ENCODE measurements at places on chromosomes 13 and 19.

DNA sequence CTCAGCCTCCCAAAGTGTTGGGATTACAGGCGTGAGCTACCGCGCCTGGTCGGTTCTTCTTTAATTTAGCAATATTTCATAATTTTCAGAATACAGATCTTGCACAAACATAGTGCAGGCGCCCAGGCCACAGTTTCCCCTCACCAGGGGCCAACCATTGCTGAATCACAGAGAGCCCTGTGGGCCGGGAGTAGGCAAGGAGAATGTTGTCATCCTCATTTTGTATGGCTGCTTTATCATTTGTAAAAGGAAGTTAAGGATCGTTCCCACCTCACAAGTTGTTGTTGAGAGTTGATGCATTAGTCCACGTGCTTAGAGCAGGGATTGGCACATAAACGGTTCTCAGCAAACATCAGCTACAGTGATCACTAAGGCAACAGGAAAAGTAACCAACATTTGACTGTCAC lies 30.2 kb downstream of the MEIS3 start:
- no peak for DNase-seq

DNA sequence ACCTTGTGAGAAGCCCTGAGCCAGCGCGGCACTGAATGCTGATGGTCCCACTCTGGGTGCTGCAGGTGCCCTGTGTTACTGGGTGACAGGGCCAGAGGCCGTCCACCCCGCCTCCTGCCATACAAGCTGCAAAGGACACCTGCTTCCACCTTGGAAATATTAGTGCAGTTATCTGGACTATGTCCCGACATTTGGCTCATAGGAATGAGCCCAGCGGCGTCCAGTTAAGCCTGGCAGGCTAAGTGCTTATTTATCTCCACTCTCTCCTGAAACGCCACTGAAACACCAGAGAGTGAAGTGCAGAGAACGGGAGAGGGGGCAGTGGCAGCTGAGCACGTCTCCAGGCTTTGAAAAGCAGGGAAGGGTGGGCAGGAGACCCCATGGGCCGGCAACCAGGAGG lies 145.8 kb downstream of the KDM4B start:
- DNase-seq: no peak

DNA sequence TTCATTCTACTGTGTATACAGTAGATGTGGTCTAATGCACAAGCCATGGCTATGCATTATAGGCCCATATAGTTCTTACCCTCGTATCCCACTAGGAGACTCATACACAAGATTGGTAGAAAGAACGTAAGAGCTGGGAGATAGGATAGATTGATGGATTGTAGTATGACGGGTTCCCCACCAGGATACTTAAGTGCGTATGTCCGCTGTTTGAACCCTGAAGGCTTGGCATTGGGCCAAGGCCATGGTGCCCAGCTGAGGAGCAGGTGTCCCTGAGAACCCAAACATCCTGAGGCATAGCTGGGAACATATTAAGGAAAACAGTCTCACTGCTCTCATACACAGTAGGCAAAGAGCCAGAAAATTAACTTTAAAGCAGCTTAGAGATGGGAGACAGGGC lies 617.5 kb upstream of the KLF12 start:
- no peak for DNase-seq

GRCh38 chr13:98461486-98462240 lies 115.2 kb downstream of the STK24 start:
- DNase-seq: no peak

GRCh38 chr19:5953680-5954213 lies 24.2 kb downstream of the RANBP3 start:
- DNase-seq: peak; percentile 19

- no peak for DNase-seq
These were observed 105.6 kb upstream of the PEG3 start for GRCh38 chr19:56946159-56946558.

DNA sequence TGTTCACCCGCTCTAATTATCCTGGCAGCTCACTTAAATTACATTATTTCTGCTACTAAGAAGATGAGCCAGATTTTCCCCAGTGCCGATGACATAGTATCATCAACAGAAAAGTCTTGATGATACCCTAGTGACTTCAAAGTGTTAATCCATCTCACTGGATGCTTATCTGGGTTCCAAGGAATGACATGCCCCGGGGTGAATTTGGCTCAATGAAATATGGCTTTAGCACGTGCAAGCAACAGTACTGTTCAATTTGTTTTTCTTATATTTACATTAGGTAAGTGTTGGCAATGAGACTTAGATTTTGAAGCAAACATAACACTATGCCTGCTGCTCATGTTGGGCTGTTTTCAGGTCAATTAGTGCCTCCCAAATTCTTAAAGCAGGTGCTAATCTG lies 548.2 kb upstream of the SLITRK1 start:
- DNase-seq: no peak

GRCh38 chr19:41264581-41265394 lies 616 bp downstream of the HNRNPUL1 start:
- DNase-seq: peak; percentile 37

DNA sequence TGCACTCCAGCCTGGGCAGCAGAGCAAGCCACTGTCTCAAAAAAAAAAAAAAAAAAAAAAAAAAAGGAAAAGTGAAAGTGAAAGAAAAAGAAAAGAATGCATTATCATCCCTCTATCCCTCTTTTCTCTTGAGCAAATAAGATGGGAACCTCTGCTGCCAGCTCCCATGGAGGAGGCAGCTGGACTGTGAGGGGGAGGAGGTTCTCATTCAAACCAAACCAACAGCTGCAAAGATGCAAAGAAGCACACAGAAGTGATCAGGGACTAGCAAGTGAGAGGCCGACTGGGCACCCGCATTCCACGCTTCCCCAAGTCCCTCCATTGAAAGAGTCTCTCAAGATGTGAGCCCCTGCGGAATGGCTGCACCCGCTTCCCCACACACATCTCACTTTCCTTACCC lies 63.5 kb downstream of the TSHZ3 start:
- no peak for DNase-seq

GRCh38 chr13:113602291-113602988 lies 17.9 kb downstream of the TFDP1 start:
- no peak for DNase-seq

- no peak for DNase-seq
These were observed 188.8 kb downstream of the POSTN start for GRCh38 chr13:37409756-37410155.

GRCh38 chr13:29567411-29567810 lies 28.1 kb downstream of the SLC7A1 start:
- no peak for DNase-seq

DNA sequence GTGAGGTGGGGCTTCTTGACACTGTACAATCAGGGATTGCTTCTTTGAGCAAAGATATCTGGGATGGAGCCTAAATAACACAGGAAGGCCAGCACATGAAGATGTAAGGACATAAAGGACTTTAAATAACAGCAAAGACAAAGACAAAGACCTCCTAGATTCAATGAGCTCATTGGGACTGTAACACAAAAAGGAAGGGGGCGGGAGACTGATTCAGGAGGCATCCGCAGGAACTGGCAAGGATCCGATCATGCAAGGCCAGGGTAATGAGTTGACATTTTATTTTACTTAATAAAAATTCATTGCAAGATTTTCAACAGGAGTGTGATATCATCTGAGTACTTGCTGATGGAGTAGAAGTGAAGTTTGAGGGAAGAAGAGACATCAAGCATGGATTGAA lies 121.5 kb downstream of the LHFPL6 start:
- no peak for DNase-seq

GRCh38 chr13:53622456-53622855 lies 593.8 kb downstream of the OLFM4 start:
- DNase-seq: no peak

DNA sequence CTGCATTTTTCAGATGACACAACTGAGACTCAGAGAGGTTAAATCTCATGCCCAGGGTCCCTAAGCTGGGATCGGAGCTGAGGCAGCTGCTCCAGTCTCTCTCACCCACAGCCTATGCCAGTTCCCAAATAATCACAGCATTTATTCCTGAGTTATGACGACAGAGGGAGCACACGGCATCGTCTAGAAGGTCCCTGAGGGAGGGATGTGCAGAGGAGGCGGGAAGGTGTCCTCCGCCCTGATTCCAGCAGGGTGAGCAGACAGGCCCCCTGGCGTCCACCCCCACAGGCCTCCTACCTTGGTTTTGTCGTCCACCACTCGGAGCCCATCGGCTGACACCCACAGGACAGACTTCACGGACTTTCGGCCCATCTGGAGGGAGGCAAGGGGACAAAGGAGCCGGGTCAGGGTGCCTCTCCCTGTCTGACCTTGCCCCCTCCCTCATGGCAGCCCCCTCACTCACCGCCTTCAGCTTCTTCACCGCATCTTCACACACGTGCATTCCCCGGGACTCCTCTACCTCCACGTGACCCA lies 8.0 kb downstream of the NUMBL start:
- DNase-seq: no peak

DNA sequence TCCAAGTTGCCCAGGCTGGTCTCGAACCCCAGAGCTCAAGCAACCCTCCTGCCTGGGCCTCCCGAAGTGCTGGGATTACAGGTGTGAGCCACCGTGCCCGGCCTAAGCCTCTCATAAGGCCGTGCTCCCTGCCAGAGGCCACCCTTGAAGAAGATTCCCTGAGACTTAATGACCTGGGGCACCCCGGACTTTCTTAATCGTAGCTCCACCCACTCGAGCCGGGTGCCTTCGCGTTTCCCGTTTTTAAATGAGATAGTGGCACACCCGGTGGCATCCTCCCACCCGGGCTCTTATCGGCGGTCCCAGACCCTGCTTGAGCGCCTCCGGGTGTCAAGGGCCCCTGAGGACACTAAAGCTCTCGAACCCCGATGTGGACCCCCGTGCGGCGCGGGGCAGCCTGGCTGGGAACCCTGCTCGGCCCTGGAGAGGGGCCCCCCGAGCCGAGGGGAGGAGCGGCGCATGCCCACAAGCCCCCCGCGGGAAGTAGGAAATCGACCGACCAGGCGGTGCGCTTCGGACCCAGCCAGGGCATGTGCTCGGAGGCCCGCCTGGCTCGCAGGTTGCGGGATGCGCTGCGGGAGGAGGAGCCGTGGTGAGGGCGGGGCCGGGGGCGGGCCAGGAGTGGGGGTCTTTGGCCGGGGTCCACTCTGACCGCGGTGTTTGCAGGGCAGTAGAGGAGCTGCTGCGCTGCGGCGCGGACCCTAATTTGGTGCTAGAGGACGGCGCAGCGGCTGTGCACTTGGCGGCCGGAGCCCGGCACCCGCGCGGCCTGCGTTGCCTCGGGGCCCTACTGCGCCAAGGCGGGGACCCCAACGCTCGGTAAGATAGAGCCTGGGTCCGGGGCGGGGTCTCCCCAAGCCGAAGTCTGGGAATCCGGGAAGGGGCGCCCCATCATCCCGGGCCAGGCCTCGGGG lies at the start of gene ANKLE1:
Gene ANKLE1, plus strand, starts transcription at position 511 of the 914 bp plus-strand sequence. Its CDS starts 20 bp downstream, at position 531.
- peak; percentile 38 for DNase-seq

DNA sequence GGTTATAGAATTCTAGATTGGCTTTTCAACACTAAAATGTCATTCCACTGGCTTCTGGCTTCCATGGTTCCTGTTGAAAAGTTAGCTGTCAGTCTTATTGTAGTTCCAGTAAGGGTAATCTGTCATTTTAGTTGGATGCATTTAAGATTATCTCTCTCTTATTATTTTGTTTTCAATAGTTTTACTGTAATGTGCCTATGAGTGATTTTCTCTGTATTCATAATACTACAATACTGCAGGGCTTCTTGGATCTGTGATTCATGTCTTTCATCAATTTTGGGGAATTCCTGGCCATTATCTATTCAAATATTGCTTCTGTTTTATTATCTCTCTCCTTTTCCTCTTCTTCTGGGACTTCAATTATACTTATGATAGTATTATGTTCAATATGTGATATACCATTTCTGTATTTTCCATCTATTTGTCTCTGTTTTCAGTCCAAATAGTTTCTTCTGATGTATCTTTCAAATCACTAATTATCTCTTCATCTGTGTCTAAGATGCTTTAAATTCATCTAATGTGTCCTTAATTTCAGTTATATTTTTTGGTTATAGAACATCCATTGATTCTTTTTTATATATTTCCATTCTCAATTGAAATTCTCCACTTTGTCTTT lies 101.5 kb downstream of the KCTD15 start:
- no peak for DNase-seq

- DNase-seq: no peak
These were observed 50.3 kb upstream of the GPI start for GRCh38 chr19:34314437-34315313.

DNA sequence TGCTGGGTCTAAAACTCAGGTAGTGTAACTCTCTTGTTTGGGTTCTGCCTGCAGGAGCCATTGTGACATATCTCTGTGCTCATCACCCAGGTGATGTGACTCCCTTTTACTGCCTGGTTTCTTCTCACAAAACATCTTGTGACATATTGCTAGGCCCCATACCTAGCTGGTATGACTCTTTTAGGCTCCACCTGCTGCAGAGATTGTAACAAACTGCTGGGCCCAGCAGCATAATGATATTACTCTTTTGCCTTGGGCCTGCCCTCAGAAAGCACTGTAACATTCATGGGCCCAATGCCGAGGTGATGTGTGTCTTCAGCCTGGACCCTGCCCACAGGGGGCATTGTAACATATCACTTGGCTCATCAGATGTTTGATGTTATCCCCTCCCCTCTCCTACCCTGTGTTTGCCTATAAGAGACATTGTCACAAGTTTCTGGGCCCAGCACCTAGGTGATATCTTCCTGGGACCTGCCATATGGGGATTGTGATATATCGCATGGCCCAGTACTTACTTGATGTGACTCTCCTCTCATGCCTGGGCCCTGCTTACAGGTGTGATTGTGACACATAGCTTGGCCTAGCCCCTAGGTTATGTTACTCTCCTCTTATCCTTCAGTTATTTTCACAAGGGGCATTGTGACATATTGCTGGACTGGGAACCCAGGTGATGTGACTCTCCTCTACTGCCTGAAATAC lies 18.0 kb upstream of the ZNF681 start:
- DNase-seq: no peak

GRCh38 chr13:101767131-101767530 lies 314.7 kb downstream of the ITGBL1 start:
- no peak for DNase-seq

DNA sequence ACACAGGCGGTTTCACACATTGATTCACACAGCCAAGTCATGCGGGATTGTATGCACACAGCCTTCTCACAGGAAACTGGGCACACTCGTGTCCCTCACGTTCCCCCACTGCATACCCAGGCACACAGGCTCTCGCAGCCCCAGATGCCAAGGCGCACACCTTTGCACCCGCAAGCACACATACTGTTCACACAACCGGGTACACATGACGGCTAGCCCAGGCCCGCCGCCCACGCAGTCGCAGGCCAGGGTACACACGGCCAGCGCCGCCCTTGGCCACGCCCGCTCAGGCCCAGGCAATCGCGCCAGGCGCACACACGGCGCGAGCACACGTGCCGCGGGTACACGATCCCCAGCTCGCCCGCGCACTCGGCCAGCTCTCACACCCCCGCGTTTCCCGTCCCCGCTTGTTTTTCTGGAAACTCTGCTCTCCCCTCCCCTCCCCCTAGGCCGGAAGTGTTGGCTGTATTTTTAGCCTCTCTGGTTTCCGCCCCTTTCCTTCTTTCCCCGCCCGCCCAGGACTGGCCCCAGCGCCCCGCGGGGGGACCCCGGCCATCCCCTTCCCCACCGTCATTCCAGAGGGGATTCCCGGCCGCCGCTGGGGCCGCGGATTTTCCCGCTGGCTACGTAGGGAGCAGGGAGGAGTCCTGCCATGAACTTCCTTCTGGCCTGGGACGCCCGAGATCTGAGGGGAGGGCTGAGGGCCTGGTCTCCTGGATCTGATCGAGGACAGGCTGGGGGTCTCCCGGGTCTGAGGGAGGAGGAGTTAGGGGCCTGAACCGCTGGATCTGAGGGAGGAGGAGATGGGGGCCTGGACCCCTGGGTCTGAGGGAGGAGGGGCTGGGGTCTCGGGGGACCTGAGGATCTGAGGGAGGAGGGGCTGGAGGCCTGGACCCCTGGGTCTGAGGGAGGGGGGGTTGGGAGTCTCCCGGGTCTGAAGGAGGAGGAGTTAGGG lies 4.0 kb upstream of the ZFP36 start:
- DNase-seq: peak; percentile 75
